ENCODE measurements at places on chromosomes 4 and X.

- no peak for DNase-seq
Observed at GRCh38 chr4:173170182-173170778, 1.7 kb downstream of the GALNT7 start.

DNA sequence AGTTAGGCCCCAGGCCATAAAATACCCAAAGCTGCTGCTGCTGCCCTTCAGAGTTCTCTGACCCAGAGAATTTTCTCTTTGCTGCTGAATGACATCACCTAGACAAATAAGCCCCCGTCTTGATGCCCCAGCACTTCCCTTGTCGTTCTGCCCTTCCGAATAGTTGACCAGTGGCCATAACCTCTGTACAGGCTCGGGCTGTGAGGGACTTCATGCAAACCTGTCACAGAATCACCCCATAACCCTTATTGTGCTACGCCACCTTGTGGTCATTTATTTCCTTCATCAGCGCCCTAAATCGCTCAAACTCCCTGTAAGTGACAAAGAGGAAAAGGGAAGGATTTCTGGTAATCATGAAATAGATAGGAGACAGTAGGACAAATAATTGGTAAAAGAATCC lies 18.8 kb downstream of the SPACA5 start:
- DNase-seq = peak; percentile 73

DNA sequence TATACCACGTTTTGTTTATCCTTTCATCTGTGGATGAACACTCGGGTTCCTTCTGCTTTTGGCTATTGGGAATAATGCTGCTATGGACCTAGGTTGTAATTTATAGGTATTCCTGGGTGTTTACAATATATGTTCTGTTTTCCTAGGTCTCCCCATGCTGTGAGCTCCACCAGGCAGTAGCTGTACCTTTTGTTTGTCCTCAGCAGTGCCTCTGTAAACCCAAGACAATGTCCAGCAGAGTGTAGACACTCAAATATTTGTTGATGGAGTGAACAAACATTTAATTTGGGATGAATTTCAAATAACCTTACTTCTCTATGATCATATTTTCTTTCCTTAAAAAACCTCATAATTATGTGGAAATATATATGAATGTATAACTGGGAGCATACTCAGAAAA lies 259.5 kb upstream of the BOD1L1 start:
- no peak for DNase-seq

DNA sequence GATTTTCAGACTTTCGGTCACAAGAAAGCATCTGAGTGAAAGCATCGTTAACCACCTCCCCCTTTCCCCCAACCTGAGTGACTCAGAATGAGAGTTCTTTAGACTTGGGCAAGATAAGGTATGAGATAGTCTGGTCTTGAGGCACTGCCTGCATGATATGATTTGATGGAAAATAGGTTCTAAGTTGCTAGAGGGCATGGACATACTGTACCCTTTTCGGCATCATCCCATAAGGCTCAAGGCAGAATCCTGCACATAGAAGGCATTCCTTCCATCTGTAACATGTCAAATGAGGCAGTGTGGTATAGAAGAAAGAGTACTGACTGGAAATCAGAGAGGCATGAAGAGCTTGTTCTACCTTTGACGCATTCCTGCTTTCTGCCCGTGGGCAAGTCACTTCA lies 16.8 kb upstream of the AMOT start:
- DNase-seq = no peak

DNA sequence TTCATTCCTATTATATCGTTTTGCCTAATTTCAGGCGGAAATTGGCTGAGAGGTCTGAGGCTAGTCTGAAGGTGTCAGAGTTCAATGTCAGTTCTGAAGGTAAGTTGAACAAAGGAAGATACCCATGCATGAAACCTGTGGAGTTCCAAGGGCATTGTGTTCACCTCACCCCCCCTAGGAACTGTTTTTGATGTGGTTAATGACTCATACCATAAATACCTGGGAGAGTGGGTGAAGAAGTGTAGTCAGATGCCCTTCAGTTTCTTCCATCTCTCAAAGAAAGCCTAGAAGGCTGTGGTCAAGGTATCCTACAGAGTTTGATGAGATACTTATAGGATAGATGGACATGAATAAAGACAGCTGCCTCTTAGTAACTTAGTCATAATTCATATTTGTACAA lies 2.7 kb downstream of the UTP14A start:
- DNase-seq = no peak
